ENCODE measurements at places on chromosomes 7 and 10. TPM values are rescaled to one million over a fixed set of nuclear protein-coding genes. Genes with fewer than 3 reads are reported as not detected.

The DIP2C gene
- polyA plus RNA-seq = 1.4 TPM

The TAS2R16 gene
- polyA plus RNA-seq = not detected

The CHST12 gene
- 20.2 TPM for polyA plus RNA-seq

The NKX2-3 gene
- not detected for polyA plus RNA-seq

The NUDCD3 gene
- 62.3 TPM for polyA plus RNA-seq

The ANKRD1 gene
- not detected for polyA plus RNA-seq

The ASAH2 gene
- 2.1 TPM for polyA plus RNA-seq

The C10orf105 gene
- 0.05 TPM for polyA plus RNA-seq

The PTF1A gene
- polyA plus RNA-seq = not detected

The CALML3 gene
- not detected for polyA plus RNA-seq

The ITIH5 gene
- not detected for polyA plus RNA-seq

Measured in CD4-positive, CD25-positive, alpha-beta regulatory T cell (primary cell).